ENCODE measurements at places on chromosomes 13 and 19.

DNA sequence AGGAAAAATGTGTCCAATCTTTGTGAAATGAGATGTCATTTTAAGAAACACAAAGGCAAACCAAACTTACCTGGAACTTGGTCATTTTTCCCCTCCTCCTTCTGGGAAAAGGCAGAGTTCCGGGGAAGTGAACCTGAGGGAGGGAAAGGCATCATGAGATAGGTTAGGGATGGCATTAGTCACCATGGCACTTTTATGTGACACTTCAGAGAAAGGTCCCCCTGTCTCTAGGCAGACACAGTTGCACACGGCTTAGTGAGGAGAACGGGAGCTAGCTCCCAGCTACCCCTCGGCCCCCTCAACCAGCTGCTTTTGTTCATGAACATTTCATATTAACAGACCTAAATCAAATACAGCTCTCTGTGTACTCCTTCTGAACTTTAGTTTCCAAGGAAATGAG, 1.5 kb downstream of the ZNF235 start:
- no peak for DNase-seq

DNA sequence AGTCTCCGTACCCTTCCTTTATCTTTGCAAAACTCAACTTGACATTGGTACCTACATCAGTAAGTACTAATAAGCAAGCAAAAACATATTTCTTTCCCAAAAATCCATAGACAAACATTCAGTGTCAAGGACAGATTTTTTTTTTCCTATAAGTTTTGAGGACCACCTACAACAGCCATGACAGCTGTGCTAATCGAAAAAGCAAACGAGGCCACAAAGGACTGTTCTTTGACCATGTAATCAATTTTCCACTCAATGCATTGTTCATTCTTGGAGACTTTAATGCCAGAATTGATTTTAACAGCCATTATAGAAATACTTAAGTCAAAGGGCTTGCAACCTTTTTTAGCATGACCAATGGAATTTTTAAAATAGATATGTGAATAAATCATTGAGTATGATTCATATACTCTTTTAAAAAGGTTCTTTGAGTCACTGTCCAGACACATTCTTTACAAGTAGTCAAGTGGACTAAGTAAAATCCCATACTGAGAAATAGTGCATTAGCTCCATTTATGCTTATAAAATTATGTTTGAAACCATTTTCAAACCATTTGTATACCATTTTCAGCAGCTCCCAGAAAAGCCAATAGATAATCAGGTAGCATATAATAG, 323.9 kb downstream of the MZT1 start:
- DNase-seq: no peak

DNA sequence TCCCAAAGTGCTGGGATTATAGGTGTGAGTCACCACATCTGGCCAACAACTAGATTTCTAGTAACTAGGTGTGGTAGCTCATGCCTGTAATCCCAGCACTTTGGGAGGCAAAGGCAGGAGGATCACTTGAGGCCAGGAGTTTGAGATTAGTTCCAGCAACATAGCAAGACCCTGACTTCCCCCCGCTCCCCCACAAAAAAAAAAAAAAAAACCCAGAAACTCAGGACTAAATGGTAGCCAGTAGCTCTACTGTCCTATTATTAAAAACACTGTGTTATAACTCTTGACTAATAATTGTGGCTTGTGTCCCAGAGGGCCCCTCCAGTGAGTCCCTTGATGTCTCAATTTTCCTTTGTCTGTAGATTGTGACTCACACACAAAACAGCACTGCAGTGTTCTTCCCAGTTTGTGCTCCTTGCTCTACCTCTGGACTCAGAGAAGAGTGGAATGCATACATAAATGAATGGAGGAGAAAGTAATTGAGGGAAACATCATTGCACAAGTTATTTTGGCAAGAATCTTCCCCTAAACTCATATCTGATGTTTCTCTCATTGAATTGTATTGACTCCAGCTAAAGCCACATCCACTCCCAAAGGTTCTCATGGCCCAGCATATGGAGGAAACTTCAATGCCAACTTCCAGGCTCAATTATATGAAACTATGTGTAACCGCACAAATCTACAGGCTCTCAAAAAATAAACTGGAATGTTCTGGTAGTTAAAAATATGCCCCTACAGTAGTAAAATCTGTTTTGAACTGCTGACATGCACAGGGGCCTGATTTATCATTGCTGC, 8.8 kb downstream of the TPT1 start:
- DNase-seq: no peak

DNA sequence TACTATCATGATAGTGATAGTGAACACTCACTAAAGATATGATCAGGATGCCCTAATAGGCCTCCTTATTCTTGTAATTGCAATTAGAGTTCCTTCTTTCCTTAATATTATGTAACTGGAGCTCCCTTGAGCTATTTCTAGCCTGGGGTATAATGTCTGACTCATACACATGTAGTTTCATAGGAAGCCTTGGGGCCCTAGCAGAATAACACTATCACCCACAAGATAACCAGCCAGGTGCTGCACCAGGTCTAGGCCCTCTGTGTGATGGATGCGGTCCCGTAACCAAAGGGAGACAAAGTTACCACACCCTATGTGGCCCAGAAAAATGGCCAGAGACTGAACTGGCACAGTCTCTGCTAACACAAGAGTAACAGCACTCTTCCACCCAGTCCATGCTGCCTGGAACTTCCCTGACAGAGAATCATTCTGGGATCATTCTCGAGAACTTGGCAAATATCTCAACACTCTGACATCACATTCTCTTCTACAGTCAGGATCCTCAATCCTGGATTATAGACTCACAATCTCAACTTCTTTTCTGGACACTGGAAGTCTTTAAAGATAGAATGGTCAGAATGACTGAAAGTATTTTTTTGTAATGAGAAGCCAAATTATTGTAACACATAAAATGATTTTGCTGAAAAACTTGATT, 32.6 kb upstream of the IGFL4 start:
- no peak for DNase-seq

- DNase-seq: no peak
Observed at GRCh38 chr19:21571316-21571715, 65.9 kb downstream of the ZNF429 start.

DNA sequence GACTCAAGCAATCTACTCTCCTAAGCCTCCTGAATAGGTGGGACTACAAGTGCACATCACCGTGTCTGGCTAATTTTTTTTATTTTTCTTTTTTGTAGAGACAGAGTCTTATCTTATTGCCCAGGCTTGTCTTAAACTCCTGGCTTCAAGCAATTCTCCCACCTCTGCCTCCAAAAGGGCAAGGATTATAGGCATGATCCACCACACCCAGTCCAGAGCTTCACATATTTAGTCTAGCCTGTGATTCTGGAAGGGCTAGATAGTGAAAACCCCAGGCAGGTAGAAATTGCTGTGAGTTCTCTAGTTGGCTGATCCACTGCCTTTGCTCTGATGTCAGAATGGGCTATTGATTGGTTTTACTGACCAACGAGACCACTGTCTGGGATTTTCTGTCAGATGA, 854.6 kb upstream of the MIR17HG start:
- no peak for DNase-seq

DNA sequence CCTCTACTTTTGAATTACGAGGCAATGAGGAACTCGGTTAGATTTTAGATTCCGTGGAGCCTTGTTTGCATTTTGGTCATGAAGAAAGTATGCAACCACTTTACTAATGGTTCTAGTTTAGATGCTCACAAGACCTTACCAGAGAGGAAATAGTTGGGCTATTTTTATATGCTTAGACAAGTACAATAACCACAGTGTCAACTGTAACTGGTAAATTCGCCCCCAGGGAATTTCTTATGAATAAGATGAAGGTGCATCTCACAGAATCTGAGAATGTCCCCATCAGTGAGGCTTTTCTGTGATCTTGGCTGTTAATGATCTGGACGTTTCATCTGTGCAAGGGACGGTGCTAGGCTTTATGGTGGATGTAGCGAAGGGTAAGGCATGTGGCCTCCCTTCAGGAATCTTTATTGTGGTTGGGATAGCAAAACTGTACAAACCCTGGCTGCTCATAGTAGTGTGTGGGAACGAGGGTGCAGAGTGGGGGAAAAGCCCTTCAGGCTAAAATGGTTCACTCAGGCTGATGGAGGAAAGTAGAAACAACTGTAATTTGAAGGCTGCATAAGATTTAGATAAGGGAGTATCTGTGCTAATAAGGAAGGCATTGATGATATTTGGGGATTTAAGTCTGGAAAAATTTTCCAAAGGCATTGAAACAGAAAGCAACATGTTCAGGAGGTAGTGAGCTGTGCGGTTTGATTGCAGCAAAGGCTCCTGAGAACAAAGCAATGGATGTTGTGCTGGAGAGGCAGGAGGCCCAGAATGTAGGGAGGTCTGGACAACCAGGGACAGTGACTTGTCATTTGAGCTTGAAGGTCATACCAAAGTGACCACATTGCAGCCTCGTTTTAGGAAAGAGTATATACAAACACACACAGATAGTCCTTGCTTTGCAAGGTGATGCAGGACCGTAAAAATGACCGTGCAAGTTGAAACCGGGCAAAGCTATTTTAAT, 28.4 kb downstream of the UBAC2 start:
- DNase-seq: no peak

DNA sequence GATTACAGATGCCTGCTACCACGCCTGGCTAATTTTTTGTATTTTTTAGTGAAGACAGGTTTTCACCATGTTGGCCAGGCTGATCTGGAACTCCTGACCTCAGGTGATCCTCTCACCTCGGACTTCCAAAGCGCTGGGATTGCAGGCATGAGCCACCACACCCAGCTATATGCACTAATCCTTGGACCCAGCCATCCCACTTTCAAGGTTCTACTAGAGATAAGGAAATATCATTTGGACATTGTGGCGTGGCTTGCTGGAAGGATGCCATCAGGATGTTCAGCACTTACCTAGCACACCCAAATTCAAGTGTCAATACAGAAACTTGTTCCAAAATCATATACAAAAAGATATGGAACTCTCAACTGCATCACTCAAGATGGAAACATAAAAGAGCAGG, 136.4 kb downstream of the ABCC4 start:
- no peak for DNase-seq

- DNase-seq: no peak
Observed at GRCh38 chr13:38417241-38417640, 67.6 kb downstream of the UFM1 start.

GRCh38 chr13:113058129-113058987, 47.2 kb upstream of the F7 start:
- DNase-seq: no peak

DNA sequence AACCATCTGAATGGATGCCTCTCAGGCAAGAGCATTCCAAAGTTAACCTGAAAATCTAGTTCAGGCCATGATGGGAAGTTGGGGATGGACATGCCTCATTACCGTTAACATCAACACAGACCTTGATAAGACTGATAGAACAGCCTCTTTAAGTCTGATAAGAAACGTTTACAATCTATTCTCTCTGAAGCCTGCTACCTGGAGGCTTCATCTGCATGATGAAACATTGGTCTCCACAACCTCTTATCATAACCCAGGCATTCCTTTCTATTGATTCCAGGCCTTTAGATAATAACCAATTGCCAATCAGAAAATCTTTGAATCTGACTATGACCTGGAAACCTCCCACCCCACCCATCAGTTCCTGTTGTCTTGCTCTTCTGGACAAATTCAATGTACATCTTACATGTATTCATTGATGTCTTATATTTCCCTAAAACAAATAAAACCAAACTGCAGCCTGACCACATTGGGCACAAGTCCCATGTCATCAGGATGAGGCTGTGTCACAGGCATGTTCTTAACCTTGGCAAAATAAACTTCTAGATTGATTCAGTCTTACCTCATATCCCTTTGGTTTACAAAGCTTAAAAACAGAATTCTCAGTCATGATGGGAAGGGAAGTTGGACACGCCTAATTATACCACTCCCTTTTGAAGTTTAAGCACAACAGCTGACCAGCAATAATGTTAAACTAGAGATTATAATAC, 843.8 kb upstream of the SPRY2 start:
- DNase-seq: no peak

DNA sequence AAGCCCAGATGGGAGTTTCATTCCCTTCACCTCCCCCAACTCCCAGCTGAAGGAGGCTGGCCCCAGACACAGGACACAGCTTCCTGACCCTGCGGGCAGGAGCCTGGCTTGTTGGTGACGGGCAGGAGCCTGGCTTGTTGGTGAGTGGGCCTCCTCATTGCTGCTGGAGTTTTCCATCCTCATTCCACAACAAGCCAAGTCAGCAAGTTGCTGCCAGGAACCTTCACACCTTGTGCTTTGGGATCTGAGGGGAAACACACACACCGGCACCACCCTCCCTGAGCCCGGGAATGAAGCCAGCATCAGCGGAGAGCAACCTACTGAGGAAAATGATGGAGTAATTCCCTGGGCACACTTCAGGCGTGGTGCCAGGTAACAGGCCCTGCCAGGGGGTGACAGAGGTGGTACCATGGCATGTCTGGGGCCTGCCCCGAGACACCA, 74.9 kb downstream of the ALOX5AP start:
- DNase-seq: peak; percentile 80

- no peak for DNase-seq
Observed at GRCh38 chr19:17695198-17695597, 7.0 kb upstream of the UNC13A start.

DNA sequence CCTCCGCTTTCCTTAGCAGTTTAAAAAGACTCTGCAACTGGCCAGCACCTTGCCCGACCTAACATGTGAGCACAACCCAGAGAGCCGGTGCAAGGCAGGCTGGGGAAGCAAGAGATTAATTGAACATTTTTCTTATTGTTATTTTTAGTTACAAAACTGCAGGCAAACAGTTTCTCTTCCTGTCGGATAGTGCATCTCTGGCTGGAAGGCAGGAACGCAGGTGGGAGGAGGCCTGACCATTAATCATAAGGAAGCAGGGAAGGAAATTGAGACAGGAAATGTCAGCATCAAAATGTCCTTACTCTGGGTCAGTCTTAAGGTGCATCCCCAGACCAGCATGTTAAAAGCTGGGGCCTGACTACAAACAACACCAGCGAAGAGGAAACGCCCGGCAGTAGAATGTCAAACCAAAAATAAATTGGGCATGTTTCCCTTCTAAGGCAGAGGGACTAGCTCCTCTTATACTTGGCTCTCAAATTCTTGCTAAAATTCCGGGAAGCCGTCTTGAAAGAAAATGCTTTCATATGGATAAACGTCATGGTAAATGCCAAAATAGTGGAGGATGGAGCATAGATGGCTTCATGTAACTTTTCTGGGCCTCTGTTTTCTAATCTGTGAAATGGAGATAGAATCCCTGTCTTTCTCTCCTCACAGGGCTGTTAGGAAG, 226.8 kb downstream of the RAP2A start:
- no peak for DNase-seq

GRCh38 chr13:36344886-36345437, 1.2 kb downstream of the SPART start:
- peak; percentile 44 for DNase-seq

GRCh38 chr13:47069133-47069532, 172.3 kb upstream of the HTR2A start:
- no peak for DNase-seq

DNA sequence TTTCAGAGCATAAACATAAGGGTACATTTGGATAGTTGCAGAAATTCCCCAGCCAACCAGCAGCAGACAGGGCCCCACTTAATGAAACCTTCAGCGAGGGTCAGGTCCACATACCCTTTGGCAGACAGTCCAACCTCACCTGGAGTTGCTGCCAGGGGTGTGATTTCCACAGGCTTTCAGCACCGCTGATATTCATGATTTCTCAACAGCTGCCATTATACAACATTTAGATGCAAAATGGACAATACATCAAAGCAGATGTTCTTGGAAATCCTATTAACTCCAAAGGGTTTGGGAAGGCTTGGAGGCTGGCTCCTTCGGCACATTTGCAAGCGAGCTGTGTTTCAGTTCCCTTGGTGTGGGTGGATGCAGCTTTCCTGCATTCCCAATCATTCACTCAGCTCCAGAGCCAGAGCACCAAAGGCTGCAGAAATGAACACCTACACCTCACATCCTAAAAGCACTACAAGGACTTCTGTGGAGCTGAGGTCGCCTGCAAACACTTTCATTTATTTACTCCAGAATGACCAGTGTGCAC, 147.2 kb upstream of the VSTM2B start:
- no peak for DNase-seq

All from DMS79 (cell line).